ENCODE measurements at places on chromosomes 1 and 21.

DNA sequence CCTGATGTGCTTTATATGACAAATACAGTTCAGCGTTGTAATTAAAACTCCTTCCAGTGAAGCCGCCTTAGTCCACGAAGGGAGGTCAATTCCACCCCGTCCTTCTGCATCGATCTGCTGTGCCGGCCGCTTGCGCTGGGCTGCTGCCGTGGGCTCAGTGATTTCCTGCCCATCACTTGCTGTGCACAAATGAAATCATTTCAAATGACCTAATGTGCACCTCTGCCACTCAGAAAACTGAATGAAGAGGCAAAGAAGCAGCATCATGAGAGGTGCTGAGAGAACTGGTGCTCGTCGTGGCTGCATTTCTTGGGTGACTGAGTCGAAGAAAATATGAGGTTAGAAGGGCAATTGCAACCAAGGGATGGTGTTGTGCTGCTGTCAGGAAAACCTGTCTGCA, 144.3 kb upstream of the SYT6 start:
- no peak for DNase-seq

DNA sequence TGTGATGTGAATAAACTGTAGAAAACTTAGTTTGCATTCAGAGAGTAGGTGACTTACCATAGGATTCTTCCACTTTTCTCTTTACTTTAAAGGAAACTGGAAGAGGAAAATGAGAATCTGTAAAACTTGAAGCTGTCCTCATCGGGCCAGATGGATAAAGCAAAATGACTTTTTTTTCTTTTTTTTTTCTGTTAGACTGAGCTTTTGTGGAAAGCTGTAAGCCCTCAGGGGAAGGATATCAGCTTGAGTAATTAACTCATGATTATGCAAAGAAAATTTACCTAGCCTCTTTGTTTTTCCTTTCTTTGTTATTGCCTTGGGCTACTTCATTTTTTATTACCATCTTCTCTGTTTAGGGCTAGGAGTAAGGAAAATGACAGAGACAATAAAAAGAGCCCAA, 53.4 kb downstream of the DPH5 start:
- DNase-seq, result no peak

GRCh38 chr1:216884614-216885229, 161.5 kb upstream of the ESRRG start:
- no peak for DNase-seq

DNA sequence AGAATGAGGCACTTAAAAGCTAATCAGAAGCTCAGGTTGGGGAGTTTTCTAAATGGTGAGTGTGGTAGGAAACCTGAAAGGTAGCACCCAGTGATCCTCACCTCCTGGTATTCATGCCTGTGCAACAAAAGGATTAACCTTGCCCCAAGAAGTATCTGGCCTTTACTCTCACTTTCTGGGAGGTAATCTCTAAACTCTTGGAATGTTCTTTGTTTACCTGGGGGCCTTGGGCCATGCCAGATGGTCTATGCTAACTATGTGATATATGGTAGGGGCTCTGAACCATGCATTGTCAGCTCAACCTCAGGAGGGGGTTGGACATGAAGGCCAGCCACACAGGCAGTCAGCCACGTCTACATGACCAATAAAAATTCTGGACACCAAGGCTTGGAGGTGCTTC, 24.4 kb upstream of the TRIM33 start:
- no peak for DNase-seq

DNA sequence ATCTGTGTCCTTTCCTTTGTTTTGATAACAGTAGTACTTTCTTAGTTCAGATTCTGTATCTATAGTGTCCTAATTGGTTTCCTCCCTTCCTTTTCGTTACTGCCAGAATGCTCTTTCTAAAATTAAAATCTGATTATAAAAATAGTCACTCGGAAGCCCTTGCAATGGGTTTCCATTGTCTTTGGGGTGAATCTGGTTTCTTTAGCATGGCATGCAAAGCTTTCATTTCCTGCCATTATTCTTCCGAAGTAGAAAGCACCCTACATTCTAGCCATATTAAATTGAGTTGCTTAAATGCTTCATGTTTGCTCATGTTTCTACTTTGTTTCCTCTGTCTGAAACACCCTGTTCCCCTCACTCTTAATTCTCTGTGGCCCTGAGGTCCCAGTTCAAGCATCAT, 53.2 kb upstream of the MACF1 start:
- no peak for DNase-seq

DNA sequence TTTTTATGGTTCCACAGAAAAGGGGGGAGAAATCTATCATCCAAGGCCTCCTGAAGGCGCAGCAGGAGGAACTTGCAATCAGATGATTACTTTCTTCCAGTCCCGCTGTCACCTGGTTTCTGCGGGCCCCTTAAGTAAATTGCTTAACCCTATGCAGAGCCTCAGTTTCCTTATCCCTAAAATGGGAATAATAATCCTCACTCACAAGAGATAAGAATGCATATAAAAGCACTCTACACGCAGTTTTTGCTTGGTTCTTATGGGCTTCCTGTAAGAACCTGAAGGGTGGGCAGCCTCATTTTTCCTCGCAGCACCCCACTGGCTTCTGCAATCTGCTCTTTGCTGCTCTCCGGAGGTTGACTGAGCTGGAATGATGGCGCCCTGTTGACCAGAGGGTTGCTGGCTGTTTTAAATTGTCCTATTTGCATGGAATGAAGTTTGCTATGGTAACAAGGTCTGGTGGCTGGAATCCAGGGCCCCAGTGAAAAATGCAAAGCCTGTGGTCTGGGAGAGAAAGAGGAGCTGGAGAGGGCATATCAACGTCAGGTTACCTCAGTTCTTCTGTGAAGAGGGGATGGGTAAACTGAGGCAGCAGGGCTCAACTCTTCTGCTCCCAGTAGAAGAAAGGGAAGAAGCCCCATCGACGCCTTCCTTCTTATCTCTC, 1.0 kb upstream of the KAZN start:
- DNase-seq, result no peak
